ENCODE measurements at places on chromosomes 12 and 14.
A peak's percentile ranks its signal among the peaks of the same experiment; 100 is the strongest.

- DNase-seq: no peak
Measured at GRCh38 chr12:51369581-51369980, 21.6 kb downstream of the GALNT6 start.

GRCh38 chr12:57614178-57614947 is 3.1 kb downstream of the ARHGEF25 start:
- no peak for DNase-seq

- no peak for DNase-seq
Measured at GRCh38 chr12:120109570-120110267, 6.8 kb downstream of the RAB35 start.

DNA sequence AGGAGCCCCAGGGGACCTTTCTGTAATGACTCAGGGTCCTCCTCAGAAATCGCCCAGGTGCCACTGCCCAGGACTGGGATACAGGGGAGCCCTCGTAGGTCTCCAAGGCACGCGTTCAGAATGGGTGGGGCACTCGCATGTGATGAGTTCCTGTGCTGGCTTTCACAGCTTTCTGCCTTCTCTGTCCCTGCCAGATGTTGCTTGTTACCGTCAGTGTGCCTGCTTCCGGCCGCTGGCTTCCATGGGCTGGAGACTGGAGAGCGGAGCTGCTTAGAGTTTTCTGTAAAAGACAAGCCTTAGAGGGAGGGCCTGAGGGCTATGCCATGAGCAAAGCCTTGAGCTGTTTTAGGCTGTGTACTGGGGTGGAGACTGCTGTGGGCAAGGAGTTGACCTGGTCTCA is 75.0 kb upstream of the SLC24A4 start:
- DNase-seq: no peak

DNA sequence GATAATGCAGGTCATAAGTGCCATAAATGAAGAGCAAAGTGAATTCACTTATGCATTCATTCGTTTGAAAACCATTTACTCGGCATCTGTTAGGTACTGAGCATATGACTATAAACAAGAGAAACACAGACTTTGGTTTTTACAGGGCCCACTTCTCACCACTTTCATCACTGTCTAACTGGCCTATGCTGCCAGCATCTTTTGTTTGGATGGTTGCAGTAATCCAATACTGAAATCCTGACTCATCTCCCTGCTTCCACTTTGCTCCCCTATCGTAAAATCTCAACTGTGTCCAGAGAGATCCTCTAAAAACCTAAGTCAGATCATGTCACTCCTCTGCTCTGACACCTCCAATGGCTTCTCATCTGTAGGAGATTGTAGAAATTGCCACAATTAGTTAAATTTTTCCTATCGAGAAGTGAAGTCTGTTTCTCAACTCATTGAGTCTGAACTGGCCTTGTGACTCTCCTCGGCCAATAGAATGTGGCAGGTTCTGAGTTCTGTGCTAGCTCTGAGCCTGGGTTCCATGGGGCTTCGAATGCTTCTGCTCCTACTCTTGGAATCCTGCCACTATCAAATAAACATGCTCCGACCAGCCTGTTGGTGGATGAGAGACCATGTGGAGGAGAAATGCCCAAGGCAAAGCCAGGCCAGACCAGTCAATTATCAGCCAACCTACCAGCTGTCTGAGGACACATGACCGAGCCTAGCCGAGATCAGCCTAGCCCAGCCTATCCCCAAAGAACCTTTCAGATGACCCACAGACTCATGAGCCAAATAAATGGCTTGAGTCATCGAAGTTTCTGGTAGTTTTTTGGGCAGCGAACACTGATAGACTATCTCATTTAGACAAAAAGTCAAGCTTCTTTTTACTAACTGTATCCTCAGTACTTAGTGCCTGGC is 2.2 kb upstream of the BATF start:
- no peak for DNase-seq

- DNase-seq: no peak
Measured at GRCh38 chr14:73467377-73467776, 9.0 kb upstream of the NUMB start.

DNA sequence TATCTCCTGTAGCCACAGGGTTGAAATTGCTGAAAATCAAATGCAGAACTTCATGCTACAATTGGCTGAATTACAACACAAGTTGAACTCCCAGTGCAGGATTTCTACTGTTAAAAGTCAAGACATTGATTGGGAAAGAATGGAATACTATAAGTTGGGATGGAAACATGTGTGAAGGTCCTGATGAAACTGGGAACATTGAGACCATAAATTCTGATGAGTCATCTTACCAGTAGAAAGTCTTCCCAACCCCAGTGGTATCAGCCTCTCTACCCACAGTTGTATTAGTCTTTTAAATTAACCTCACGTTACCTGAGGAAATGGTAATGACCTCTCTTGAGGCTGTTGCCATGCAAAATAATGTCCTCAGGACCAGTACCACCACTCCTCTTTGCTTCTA is 27.4 kb upstream of the DYRK2 start:
- DNase-seq: no peak

DNA sequence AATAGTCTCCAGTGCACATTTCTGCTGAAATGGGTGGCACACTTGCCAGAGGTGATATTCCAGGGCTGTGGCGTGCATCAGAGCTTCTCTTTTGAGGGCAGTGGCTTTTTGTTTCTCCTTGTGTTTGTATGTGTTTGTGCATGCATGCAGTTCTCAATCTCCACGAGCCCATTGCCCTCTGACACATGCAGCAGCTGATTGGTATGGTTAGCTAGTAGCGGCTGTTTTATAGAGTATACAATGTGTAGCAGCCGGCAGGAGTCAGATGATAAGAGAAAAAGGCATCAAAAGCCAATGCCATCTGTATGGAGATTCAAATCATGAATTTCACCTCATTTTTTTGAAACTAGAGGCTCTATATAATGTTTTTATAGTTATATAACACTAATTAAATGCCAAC is 616.9 kb upstream of the STXBP6 start:
- no peak for DNase-seq

DNA sequence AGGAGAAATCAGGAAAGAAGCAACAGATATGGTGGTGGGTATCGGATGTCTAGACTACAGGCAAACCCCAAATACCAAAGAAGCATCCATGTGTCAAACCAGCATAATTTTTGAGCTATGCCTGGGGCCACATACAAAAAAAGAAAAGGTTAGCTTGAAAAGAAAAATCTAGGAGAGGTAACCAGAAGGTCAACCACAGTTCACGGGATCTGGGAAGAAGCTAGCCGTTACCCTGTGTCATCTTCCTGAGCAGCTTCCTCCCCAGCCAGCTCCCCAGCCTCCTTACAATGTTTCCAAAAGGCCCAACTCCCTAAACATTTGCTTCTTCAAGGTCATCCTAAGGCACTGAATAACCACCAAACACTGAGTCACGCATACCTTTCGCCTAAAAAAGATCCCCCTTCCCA is 3.1 kb downstream of the SINHCAF start:
- no peak for DNase-seq

GRCh38 chr14:37816135-37816534 is 220.7 kb downstream of the TTC6 start:
- no peak for DNase-seq

GRCh38 chr12:113910751-113911272 is 55.3 kb downstream of the RBM19 start:
- DNase-seq: no peak

DNA sequence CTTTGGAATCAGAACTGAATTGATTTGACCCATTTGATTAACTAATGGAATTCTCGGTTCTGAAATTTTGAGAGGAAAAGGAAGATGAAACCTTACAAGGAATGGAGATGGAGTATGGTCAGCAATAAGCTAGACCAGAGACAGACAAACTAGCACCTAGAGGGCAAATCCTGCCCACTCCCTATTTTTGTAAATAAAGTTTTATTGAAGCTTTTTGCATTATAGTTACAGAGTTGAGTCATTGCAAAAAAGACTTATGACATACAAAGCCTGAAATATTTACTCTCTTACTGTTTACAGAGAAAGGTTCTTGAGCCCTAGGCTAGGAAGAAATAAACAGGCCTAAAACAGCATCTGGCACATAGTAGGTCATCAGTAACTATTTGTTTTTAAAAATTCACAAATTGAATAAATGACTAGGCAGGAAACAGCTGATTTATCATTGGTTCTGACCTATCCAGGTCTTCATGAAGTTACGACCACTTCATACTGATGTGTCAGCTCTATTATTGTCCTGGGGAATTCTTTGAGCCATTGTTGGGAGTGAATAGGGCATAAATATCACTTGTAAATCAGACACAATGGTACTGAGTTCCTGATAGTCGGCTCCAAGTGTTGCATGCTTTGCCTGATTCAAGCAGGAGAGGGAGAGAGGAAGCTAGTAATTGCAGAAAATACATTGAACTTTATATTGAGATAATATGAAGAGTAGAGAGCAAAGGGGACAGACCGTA is 14.6 kb upstream of the STAB2 start:
- DNase-seq: no peak

GRCh38 chr12:68378872-68379606 is 46.9 kb upstream of the MDM1 start:
- DNase-seq: no peak

GRCh38 chr12:67929384-67929772 is 59.9 kb upstream of the IFNG-AS1 start:
- DNase-seq: no peak

GRCh38 chr14:68507544-68508081 is 285.3 kb downstream of the ZFP36L1 start:
- DNase-seq: no peak

DNA sequence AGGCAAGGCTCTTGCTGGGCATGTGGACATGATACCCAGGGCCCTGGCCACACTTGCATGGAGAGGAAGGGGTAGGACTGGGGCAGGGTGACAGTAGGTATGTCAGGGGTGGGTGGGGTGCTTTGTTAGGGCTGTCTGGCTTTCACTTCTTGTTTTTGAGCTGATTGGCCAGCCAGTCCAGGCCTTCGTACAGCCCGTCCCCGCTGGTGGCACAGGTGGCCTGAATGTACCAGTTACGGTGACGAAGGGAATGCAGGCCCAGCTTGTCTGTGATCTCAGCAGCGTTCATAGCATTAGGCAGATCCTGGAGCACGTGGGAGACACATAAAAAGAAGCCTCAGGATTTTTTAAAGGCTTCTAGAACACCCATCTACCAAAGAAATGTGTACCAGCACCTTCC is 13.5 kb upstream of the FKBP11 start:
- no peak for DNase-seq

- no peak for DNase-seq
Measured at GRCh38 chr14:64971491-64971942, 619 bp downstream of the RAB15 start.

DNA sequence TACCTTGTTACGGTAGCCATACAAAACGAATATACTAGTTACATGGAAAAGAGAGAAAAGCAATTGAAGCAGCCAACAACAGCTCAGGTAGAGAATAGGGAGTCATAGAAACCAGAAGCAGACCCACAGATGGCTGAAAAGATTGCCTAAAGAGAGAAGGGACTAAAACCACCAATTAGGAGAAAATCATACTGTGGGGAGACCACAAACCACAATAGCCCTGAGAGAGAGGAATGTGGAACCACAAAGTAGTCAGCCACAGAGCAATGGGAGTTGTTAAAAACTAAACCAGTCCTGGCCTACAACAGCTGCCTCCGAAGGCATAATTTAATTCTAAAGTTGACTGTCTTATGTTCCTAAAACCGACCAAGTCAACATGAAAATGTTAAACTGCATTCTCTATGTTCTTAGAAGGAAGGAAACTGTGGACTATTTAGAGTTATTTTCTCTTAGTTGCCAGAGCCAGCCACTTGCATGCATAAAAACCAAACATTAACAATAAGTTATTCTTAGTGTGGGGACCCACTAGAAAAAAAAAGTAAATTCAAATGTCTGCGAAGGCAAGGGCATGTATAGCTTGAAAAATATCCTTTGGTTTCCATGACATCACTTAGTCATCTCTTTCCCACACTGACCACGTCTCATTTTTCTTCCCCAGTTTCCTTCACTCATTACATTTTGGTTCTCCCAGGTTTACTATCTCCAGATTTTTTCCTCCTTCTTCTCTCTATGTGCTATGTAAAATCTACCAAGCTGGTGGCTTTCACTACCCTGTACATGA is 398.1 kb downstream of the NOVA1 start:
- DNase-seq: no peak

- peak; percentile 65 for DNase-seq
Measured at GRCh38 chr14:101964297-101965180, at the start of gene DYNC1H1. Gene DYNC1H1, plus strand, starts transcription at chr14:101964573. Its CDS starts 119 bp downstream, at chr14:101964692.

- DNase-seq: no peak
Measured at GRCh38 chr14:59370158-59370742, 94.9 kb downstream of the GPR135 start.

GRCh38 chr12:110661337-110661972 is 27.5 kb downstream of the HVCN1 start:
- no peak for DNase-seq

GRCh38 chr12:10503460-10503859 is 2.2 kb upstream of the EIF2S3B start:
- no peak for DNase-seq

DNA sequence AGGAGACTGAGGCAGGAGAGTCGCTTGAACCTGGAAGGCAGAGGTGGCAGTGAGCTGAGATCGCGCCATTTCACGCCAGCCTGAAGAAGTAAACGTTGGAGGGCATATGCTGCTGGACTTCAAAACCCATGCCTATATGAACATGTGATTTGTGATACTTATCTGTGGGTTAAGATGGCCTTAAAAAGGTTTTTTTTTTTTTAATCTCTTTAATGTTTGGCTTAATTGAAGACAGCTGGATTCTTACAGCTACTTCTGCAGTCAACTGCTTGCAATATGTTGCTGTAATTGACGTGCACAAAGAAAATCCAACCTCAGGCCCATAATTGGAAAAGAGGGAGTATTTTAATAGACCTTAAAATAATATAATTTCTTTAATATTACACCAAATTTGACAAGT is 1.5 kb upstream of the B3GNT4 start:
- DNase-seq: no peak

- DNase-seq: no peak
Measured at GRCh38 chr12:98745578-98746391, 100.7 kb downstream of the APAF1 start.

- DNase-seq: no peak
Measured at GRCh38 chr12:70754330-70754741, 117.1 kb upstream of the PTPRB start.

- no peak for DNase-seq
Measured at GRCh38 chr12:96295532-96296160, 101.5 kb downstream of the ELK3 start.

DNA sequence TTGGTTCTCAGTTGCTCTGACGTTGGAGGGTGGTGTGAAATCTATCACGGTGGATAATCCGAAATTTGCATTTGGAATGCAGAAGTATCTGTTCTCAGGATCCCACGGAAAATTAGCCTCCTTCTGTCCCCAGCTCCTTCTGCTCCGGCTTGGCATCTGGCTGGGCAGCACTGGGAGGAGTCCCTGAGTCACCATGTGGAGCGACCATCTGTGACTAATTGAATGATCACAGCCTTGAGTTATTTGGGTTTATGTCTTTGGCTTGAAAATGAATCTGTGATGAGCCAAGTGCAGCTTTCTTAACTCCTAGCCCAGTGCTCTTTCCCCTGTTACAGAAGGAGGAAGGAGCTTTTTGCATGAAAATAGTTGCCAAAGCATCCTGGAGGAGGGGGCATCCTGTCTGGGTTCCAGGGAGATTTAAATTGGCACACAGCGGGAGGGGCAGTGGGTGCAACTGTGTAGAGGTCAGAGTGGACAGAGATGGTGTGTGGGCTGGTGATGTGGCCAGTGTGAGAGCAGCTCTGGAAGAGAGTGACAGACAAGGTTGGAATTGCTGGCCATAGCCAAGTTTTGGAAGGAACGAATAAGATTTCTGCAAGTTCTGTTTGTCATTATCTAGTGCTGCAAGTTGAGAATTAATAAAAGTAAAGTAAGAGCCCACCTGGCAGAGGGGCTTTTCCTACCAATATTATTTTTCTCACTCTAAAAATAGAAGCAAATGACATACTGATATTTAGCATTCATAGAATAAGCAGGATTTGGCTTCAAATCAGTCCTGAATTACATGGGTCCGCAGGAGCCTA is 74.4 kb downstream of the SLC24A4 start:
- no peak for DNase-seq

Measured in NCI-H1417 treated with DMSO at 0.1 percent for 48 hours (cell line).